ENCODE measurements at places on chromosomes 3 and 15.

- no peak for DNase-seq
These were observed 5.7 kb upstream of the KLHL24 start for GRCh38 chr3:183629546-183630301.

GRCh38 chr15:25932696-25933095 lies 69.6 kb upstream of the ATP10A start:
- DNase-seq = no peak

- DNase-seq = no peak
These were observed 34.0 kb downstream of the ARIH2 start for GRCh38 chr3:48952510-48953118.

- DNase-seq = no peak
These were observed 76.6 kb downstream of the RPL39L start for GRCh38 chr3:187062526-187063177.

- no peak for DNase-seq
These were observed 30.9 kb upstream of the POLR2M start for GRCh38 chr15:57675481-57676181.

- no peak for DNase-seq
These were observed 10.1 kb downstream of the MNS1 start for GRCh38 chr15:56454836-56455235.

- DNase-seq = no peak
These were observed 412 bp downstream of the SLC51A start for GRCh38 chr3:196216681-196217211.

- DNase-seq = no peak
These were observed 82.3 kb downstream of the LRIG1 start for GRCh38 chr3:66418475-66418931.
